Glomerular endothelial cell (primary cell): ENCODE measurements at places on chromosomes 3 and 15. TPM values are rescaled to one million over a fixed set of nuclear protein-coding genes. Genes with fewer than 3 reads are reported as not detected.

The SPESP1 gene
- 0.92 and 1.5 TPM in 2 replicates for total RNA-seq

The PTX3 gene
- 317 and 450 TPM in 2 replicates for total RNA-seq

The MORC1 gene
- not detected in 2 replicates for total RNA-seq

The LSMEM2 gene
- not detected in 2 replicates for total RNA-seq

The THSD4 gene
- 110 and 134 TPM in 2 replicates for total RNA-seq

The ERICH6 gene
- total RNA-seq, result not detected in 2 replicates

The SCN11A gene
- total RNA-seq, result 0.15 and 0.23 TPM in 2 replicates

The SRGAP3 gene
- 0.05 and 0.76 TPM in 2 replicates for total RNA-seq

The TTC23 gene
- 17.8 and 18.8 TPM in 2 replicates for total RNA-seq

The IL5RA gene
- not detected in 2 replicates for total RNA-seq

The CCR8 gene
- not detected in 2 replicates for total RNA-seq

The PIGZ gene
- 10.6 and 10.9 TPM in 2 replicates for total RNA-seq

The GTF2A2 gene
- 36.1 and 47.3 TPM in 2 replicates for total RNA-seq

The SLC38A3 gene
- not detected in 2 replicates for total RNA-seq

The EPHB1 gene
- total RNA-seq, result 11.0 and 25.7 TPM in 2 replicates

The SST gene
- total RNA-seq, result not detected in 2 replicates

The ITIH1 gene
- not detected in 2 replicates for total RNA-seq

The HESX1 gene
- total RNA-seq, result 0.58 and 1.0 TPM in 2 replicates

The RARB gene
- total RNA-seq, result 17.6 and 28.7 TPM in 2 replicates

The ANKRD34C gene
- total RNA-seq, result not detected in 2 replicates

The WDR93 gene
- not detected in 2 replicates for total RNA-seq

The HTR3E gene
- not detected in 2 replicates for total RNA-seq

The CACNA1D gene
- total RNA-seq, result not detected in 2 replicates

The SMAD6 gene
- 4.7 and 15.6 TPM in 2 replicates for total RNA-seq

The ZMYND10 gene
- total RNA-seq, result 0.12 and 0.44 TPM in 2 replicates

The CHRD gene
- total RNA-seq, result 0.78 and 1.9 TPM in 2 replicates

The CLDN18 gene
- not detected in 2 replicates for total RNA-seq

The GASK1A gene
- not detected in 2 replicates for total RNA-seq

The PTH1R gene
- total RNA-seq, result not detected in 2 replicates

The CCDC54 gene
- not detected in 2 replicates for total RNA-seq

The SNURF gene
- total RNA-seq, result 2.6 and 2.8 TPM in 2 replicates

The SNTN gene
- not detected in 2 replicates for total RNA-seq

The ZIC4 gene
- total RNA-seq, result not detected in 2 replicates

The LMOD3 gene
- not detected in 2 replicates for total RNA-seq

The ALS2CL gene
- total RNA-seq, result 7.8 and 13.5 TPM in 2 replicates

The RNU5B-1 gene
- total RNA-seq, result not detected in 2 replicates

The HRG gene
- not detected in 2 replicates for total RNA-seq

The SCN5A gene
- total RNA-seq, result 3.1 and 5.2 TPM in 2 replicates

The ACTRT3 gene
- total RNA-seq, result 2.8 and 3.4 TPM in 2 replicates

The FSTL1 gene
- total RNA-seq, result 311 and 489 TPM in 2 replicates

The SHC4 gene
- 1.1 and 2.8 TPM in 2 replicates for total RNA-seq

The OPA1 gene
- total RNA-seq, result 34.3 and 68.2 TPM in 2 replicates

The ADPGK gene
- 46.8 and 63.1 TPM in 2 replicates for total RNA-seq

The TRIM42 gene
- total RNA-seq, result not detected in 2 replicates

The AGBL1 gene
- not detected in 2 replicates for total RNA-seq

The RASGRF1 gene
- total RNA-seq, result under 0.01 and 0.82 TPM in 2 replicates

The ALDH1A2 gene
- 0.58 and 5.8 TPM in 2 replicates for total RNA-seq

The CCR3 gene
- not detected in 2 replicates for total RNA-seq

The FYCO1 gene
- 29.3 and 32.0 TPM in 2 replicates for total RNA-seq
